ENCODE measurements at places on chromosomes 13 and 19.
A peak's percentile ranks its signal among the peaks of the same experiment; 100 is the strongest.

- no peak for DNase-seq
Measured at GRCh38 chr13:19772306-19772705, 10.4 kb downstream of the PSPC1 start.

GRCh38 chr13:44271473-44271872 lies 102.2 kb upstream of the SERP2 start:
- no peak for DNase-seq

DNA sequence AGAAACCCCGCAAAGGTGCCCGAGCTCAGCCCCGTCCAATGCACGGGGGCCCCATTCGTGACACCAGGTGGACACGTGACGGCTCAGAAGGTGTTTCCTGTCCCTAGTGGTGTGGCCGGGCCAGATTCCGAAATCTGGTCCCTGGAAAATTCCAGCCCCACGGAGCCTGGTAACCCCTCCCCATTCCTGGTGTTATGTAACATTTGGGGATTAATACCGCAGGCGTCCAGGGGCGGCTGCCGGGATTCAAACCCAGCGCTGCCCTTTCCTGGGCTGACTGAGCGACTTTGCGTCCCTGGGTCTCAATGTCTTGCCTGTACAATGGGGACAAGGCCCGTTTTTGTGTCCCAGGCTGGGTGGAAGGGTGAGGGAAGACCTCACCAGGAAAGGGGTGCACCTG lies 1.0 kb upstream of the PLK5 start:
- DNase-seq = no peak

GRCh38 chr19:49645592-49645991 lies 3.6 kb downstream of the SCAF1 start:
- DNase-seq = no peak

- DNase-seq = peak; percentile 10
Measured at GRCh38 chr19:53908106-53908934, 758 bp upstream of the CACNG7 start.

DNA sequence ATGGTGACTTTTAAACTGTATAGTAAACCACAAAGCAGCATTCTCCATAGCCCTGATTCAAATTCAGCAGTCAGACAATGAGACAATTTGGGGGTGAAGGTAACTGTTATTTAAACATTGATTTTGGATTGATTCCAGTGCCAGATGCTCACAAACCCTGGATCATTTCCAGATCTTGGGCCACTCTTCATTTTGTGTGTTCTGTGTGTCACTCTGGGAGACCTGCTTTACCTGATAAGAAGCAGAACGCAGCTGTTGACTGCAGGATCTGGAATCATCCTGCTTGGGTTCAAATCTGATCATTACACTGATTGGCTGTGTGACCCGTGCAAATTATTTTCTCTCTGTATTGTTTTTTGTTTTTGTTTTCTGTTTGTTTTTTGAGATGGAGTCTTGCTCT lies 4.0 kb upstream of the PCDH8 start:
- no peak for DNase-seq

DNA sequence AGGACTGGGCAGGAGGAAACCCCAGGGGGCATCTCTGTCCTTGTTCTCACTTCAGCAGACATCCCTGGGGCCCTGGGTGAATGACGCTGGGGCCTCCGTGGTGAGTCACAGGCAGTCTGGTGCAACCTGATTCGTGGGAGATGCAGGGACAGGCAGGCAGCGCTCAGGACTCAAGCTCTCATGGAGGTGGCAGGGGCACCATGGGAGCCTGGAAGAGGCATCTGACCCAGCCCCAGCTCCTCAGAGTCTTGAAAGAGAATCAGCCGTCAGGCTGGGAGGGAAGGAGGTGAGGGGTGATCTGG lies 14.0 kb upstream of the PTOV1 start:
- DNase-seq = no peak

DNA sequence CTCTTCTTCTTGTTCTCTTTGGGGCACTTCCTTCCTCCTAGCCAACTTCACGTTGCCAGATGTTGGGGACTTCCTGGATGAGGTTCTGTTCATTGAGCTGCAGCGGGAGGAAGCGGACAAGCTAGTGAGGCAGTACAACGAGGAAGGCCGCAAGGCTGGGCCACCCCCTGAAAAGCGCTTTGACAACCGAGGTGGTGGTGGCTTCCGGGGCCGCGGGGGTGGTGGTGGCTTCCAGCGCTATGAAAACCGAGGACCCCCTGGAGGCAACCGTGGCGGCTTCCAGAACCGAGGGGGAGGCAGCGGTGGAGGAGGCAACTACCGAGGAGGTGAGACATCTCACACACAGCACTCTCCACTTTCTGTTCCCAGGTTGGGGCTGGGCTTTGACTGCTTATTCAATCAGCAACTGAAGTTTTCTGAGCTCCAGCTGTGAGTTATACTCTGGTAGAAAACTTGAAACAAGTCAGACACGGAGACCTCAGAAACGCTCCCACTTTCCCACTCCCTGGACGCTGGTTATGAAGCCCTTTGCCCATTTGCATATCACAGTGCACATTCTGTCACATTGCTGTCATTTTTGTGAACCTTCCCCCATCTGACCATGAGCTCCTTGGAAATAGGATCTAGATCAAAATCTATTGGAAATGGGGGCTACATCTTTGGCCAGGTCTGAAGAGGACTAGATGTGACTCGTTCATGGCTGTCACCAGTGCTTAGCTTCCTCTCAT lies 7.2 kb upstream of the CCDC97 start:
- DNase-seq = no peak

DNA sequence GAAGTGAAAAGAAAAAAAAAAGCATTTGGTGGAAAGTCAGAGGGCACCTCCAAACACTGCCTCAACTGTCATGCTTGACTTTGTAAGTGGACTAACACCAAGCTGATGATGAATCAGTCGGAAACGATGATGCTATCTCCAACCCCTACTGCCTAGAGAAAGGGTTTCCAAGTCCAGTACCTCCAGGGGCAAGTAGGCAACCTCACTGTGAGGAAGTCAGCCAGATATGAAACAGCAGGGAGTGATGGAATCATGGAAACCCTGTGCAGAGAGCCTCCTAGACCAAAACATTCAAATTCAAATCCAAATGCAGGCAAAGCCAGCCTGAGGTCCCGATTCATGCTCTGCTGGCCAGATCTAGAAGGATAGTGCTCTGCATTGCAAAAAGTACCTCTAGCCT lies 100.9 kb upstream of the SERP2 start:
- DNase-seq = peak; percentile 39

- peak; percentile 80 for DNase-seq
Measured at GRCh38 chr13:73055813-73056564, 2.8 kb upstream of the KLF5 start.

GRCh38 chr19:31344403-31344802 lies 4.8 kb downstream of the TSHZ3 start:
- DNase-seq = no peak

DNA sequence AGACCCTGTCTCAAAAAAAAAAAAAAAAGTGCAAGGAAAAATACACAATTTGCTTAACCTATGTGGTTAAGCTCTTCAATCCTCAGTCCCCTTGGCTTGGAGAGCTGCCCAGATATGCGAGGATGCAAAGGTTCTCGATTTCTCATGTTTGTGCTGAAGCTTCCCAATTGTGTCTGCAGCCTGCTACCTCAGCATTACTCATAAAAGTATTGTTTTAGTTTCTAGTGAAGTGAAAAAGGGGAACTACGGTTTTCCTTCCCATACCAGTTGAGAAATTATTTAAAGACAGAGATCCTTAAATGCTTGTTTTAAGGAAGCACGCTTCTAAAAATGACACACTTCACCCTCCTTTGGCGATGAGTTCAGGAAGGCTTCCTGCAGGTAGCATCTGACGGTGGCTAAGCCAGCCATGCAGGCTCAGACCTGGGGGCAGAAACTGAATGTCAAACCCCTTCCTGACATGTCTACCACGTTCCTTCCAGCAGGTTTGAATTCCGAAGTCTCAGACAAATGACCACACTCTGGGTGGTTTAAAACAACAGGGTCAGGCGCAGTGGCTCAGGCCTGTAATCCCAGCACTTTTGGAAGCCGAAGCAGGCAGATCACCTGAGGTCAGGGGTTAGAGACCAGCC lies 47.9 kb downstream of the RUBCNL start:
- DNase-seq = peak; percentile 13

GRCh38 chr19:18972851-18973250 lies 31.8 kb upstream of the HOMER3 start:
- DNase-seq = no peak

- no peak for DNase-seq
Measured at GRCh38 chr19:46088101-46088500, 36.4 kb downstream of the IGFL3 start.

DNA sequence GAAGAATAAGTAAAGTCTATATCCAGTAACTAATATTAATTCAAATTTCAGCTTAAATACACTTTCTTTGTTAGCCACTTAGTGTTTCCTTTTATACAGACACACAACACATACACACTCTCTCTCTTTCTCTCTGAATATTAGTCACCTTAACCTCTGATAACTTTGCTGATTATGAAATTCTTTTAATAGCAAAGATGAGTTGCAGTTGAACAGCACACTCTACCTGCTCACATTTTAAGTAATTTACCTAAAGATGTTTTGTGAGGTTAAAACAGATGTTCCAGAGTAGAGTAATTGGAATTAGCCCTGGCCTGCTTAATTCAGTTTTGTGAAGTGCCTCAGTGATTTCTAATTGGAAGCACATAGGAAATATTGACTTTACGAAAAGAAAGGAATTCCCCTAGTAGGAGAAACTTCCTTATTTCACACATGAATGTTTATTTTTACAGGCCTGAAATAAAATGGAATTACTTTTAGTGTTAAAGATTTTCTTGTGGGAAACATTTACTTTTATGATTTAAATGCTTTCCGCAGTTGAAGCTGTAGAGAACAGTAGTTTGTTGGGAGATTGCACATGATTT lies 184.3 kb downstream of the MYO16 start:
- no peak for DNase-seq

DNA sequence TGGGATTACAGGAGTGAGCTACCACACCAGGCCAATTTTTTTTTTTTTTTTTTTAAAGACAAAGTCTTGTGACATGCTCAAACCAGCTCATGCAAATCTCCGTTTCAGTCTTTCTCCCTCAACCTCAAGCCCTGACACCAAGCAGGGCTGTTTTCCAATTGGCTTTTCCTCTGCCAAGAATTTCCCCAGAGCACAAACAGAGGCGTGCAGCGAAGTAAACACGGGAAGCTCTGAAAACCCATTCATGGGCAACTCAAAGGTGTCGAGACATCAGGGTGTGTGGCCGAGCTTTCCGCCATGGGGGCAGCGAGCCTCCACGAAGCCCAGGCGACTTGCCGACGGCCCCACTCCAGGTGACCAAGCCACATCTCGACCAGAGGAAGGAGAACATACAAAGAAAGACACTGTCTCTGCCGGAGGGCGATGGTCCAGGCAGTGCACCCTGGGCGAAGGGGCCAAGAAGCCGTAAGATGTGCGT lies 70.0 kb downstream of the INSR start:
- DNase-seq = no peak

DNA sequence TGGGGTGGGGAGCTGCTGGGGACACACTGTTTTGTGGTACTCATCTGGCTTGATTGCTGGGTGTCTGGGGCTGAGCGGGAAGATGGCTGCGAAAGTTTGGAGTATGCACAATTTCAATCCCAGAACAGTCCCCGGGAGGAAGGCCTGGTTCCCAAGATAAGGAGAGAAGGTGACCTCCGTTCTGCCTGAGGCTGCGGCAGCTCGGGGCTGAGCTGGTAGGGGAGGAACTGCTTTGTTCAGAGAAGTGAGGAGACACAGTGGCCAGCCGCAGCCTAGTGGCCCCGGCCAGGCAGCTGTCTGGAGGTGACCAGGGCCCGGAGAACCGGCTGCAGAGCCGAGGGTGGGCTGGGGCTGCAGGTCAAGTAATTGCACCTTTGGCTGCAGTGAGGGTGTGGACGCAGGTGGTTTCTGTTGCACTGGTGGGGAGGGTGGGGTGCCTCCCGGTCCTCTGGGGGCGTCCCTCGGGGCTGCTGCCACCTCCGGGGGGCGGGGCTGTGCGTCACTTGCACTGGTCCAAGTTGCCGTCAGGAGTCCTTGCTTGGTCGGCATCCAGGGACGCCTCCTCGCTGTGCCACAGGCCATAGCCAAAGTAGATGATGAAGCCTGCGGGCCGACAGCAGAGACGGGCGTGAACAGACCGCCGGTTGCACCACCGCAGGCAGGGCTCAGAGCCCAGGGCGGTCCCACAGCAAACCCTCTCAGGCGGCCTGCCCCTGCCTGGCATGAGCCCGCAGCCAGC lies 81.3 kb downstream of the SLC7A1 start:
- DNase-seq = no peak

DNA sequence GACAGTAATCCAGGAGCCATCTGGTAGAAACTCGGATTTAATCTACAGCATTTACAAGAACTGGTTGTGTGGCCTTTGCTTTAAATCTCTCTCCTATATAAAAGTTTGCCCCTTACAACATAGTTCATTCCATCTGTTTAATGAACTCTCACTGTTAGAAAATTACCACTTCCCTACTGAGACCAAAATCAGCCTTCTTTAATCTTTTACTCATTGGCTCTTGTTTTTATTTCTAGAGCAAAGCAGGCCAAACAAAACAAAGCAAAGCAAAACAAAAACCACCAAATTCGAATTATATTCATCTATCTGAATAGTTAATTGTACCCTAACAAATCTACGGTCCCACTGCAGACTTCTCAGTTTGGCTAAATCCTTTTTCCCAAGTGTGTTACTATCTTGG lies 127.0 kb downstream of the UGGT2 start:
- no peak for DNase-seq

- DNase-seq = peak; percentile 18
Measured at GRCh38 chr13:108342369-108343289, 73.1 kb downstream of the TNFSF13B start.

Data from HFFc6 (cell line).